ENCODE measurements at places on chromosomes 11 and 22.

DNA sequence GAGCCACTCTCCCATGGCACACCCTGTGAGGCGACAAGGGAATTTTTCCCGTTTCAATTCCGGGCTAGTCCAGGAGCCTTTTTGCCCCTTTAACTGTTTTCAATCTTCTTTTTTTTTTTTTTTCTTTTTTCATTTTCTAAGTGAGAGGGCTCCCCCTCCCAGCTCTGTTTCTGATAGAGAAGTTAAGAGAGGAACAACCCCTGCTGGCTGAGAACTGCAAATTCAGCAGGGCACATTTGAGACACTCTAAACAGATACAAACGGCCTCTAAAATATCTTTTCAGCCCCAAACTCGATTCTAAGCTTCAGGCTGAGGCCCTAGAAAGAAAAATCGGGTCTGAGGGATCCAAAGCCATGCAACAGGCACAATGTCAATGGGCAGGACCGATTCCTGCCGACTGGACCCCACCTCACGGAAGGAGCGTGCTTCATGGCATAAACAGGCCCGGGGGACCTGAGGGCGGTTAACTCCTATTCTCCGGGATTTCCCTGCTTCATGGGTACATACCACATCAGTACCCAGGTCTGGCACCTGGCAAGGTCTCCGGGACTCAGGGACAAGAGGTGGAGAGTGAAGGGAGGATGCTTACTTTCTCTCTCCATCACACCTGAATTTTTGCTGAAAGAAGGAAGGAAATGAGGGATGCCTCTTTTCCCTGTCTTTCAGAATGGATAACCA is 627.5 kb downstream of the BUD13 start:
- DNase-seq: no peak
- H3K4me3 ChIP-seq: no peak overlapping the region
- H3K27me3 ChIP-seq: no peaks in the 10 kb centered on the region
- no peaks in the 10 kb centered on the region for H3K36me3 ChIP-seq
- H3K4me1 ChIP-seq: no peaks in the 10 kb centered on the region

DNA sequence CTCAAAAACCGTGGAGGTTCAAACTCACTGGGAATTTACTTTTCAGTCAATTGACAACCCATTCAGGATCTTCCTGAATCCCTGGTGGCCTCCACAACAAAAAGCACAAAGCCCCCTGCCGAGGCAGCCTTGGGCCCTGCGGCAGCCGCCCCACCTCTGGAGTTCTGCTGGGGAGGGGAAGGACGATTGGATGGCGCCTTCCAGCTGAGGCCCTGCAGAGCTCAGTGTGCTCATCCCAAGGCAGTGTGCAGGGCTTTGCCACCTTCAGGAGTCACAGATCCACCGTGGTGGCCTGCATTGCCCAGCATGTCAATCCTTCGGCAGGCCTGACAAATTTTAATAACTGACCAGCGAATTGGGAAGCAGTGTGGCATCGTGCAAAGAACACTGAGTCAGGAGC is 7.4 kb downstream of the ZFTA start:
- peaks cover 15% of the 10 kb centered on the region for H3K4me1 ChIP-seq
- H3K27me3 ChIP-seq: no peaks in the 10 kb centered on the region
- H3K4me3 ChIP-seq: no peak overlapping the region

- no peak overlapping the region for H3K27ac ChIP-seq
- H3K4me1 ChIP-seq: peaks cover 24% of the 10 kb centered on the region
- H3K27me3 ChIP-seq: no peaks in the 10 kb centered on the region
- no peaks in the 10 kb centered on the region for H3K36me3 ChIP-seq
- DNase-seq: no peak
- H3K4me3 ChIP-seq: no peak overlapping the region
Measured at GRCh38 chr11:10906521-10906920, 48.7 kb upstream of the ZBED5 start.

DNA sequence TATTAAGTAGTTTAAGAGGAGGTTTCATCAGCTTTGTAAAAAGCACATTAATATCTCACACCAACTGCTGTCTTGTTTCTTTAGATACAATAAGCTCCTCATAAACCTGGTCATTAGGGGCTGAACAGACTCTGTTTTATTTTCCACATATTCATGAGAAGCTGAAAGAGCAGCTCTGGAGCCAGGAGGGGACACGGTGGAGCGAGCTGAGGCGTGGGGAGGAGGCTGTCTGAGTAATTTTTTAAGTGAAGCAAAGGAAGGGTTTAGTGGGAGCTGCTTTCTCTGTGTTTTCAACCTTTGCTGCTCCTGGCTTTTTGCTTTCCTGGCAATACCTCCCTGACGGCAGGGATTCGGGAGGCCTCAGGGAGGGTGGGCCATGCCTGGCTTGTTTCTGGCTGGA is 67.0 kb upstream of the EIF3D start:
- no peak overlapping the region for H3K4me3 ChIP-seq
- no peaks in the 10 kb centered on the region for H3K36me3 ChIP-seq
- no peaks in the 10 kb centered on the region for H3K27me3 ChIP-seq
- DNase-seq: no peak
